ENCODE measurements at places on chromosomes 2 and 18. TPM values are rescaled to one million over a fixed set of nuclear protein-coding genes. Genes with fewer than 3 reads are reported as not detected.

DNA sequence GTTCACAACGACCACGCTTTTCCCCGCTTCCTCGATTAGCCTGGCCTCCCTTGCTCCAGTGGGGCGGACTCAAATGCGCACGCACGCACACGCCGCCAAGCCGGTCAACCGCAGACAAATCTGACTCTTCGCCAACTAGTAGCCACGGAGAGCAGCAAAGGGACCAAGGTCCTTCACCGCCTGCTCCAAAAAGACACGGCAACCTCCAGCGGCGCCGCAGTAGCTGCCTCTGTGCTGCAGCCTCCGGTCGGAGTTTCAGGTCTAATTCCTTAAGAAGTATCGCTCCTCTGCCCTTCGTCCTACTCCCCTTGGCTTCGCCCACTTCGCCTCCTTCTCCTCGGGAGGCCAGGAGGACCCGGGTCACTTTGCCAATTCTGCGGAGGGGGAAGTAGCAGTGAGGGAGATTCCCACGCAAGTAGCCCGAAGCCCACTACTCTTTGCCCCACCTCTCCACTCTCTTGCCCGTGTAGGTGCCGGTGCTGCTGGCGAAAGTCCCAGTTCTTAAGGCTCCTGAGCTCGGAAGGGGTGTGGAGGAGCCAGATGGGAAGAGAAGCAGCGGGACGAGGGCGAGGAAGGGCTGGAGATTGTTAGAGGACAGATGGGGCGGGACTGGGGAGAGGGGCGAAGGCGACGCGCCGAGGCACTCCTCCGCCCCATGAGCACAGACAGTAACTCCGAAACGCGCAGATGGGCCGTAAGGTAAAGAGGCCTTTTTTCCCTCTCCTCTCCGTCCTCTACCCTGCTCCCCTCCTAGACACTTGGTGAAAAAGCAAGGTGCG lies 615 bp downstream of the AKAIN1 start:
- H3K4me3 ChIP-seq: peak overlapping the region; percentile 78
- H3K27ac ChIP-seq: no peak overlapping the region
- no peak for DNase-seq

GRCh38 chr2:159617646-159618045 lies 1.3 kb upstream of the BAZ2B start:
- peak overlapping the region; percentile 97 for H3K27ac ChIP-seq
- H3K4me1 ChIP-seq: peaks cover 28% of the 10 kb centered on the region
- peak overlapping the region; percentile 91 for H3K4me3 ChIP-seq
- DNase-seq: no peak

GRCh38 chr2:30472326-30472725 lies 25.3 kb downstream of the LCLAT1 start:
- H3K27me3 ChIP-seq: no peaks in the 10 kb centered on the region
- no peak overlapping the region for H3K4me3 ChIP-seq
- DNase-seq: no peak
- H3K4me1 ChIP-seq: peaks cover 5% of the 10 kb centered on the region

The VWC2L gene
- 0.17 TPM for total RNA-seq

The FAP gene
- total RNA-seq: 27.3 TPM

Measured in type B pancreatic cell (in vitro differentiated cells).